ENCODE measurements at places on chromosomes 4 and X. TPM values are rescaled to one million over a fixed set of nuclear protein-coding genes. Genes with fewer than 3 reads are reported as not detected.
A peak's percentile ranks its signal among the peaks of the same experiment; 100 is the strongest.

PF4V1 gene
- polyA plus RNA-seq: not detected

FAM9C gene
- polyA plus RNA-seq: not detected

BEX5 gene
- 0.89 TPM for polyA plus RNA-seq

ALAS2 gene
- polyA plus RNA-seq: 4.3 TPM

GRCh38 chrX:120457766-120458180 is 11.3 kb downstream of the LAMP2 start:
- no peaks in the 10 kb centered on the region for H3K36me3 ChIP-seq
- H3K27me3 ChIP-seq: no peaks in the 10 kb centered on the region
- H3K27ac ChIP-seq: no peak overlapping the region
- DNase-seq: no peak
- no peaks in the 10 kb centered on the region for H3K4me1 ChIP-seq
- no peak overlapping the region for H3K4me3 ChIP-seq

DNA sequence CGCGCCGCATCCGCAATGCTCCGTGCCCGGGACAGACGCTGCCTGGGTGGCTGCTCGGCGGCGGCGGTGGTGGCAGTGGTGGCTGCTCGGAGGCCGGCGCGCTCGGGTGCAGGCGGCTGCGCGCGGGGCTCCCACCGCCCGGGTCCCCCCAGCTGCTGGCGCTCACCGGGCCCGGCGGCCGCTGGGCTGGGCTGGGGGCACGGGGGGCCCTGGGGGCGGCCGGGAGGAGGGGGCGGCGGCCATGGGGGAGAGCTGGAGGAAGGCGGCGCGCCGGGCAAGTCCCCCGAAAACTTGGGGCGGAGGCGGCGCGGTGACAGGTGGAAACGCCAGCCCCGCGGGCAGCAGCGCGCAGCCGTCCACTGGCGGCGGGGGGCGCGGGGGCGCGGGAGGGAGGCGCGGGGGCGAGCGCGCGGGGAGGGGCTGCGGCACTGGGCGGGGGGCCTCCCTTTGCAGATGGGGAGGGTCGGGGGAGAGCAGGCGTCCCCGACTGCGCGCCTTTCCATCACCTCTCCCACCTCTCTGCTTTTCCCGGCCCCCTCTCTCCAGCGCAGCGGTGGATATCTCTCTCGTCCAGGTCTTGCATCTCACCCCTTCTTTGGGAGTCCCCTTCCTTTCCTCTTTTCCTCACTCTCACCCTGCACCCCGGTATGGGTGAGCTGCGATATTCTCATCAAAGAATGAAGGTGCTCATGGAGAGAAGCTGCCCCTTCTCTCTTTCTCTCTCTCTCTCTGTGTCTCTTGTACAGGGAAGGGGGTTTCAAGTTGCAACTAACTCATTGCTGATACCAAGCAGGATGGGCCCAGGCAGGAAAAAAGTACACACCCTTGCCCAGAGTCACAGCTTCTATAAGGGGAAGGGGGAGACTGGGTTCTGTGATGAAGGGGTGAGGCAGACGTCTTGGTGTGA is 83.7 kb upstream of the DHRSX start:
- H3K27ac ChIP-seq: no peak overlapping the region
- H3K4me3 ChIP-seq: no peak overlapping the region
- H3K36me3 ChIP-seq: no peaks in the 10 kb centered on the region
- peaks cover 41% of the 10 kb centered on the region for H3K27me3 ChIP-seq
- no peak for DNase-seq
- H3K4me1 ChIP-seq: no peaks in the 10 kb centered on the region

DNA sequence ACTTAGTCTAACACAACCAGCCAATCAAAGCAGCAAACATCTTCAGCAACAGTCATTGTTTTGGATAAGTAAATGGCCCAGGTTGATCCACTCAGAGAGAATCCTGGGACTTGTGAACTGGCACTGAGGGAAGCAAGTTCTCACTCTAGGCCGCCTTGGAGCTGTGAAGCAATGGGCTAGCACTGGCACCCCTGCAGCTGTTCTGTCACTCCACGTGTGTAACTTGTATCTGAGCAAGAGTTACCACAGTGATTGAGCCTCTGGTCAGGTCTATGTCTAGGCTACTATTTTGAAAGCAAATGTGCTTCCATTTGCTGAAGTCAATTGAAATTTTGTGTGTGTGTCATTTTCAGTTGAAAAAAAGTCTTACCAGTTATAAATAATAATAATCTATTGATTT is 57.2 kb upstream of the HS3ST1 start:
- DNase-seq: no peak
- H3K4me3 ChIP-seq: no peak overlapping the region
- no peaks in the 10 kb centered on the region for H3K36me3 ChIP-seq
- H3K27ac ChIP-seq: no peak overlapping the region

DNA sequence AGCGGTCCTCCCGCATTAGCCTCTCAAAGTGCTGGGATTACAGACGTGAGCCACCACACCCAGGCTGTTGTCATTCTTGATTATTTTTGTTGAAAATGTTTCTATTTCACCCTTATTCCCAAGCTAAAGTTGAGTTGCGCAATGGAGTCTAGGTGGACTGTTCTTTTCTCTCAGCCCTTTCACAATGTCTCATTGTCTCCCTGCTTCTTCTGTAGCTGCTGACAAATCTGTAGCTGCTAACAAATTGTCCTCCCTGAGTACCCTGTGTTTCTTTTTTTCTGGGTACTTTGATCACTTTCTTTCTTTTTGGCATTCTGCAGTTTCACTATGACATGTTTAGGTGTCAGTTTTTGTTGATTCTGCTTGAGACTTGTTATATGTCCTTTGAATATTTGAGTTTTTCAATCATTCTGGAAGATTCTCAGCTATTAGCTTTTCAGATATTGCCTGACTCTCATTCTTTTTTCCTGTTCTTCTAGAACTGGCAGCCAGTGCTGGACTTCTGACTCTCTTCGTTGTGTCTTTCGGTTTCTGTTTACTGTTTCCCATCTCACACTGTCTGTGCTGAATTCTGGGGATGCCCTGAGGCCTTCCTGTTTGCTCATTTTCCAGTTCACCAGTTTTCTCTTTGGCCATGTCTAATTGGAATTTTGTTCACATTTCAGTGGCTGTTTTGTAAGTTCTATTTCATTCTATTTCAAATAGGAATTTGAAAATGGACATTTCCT is 6.6 kb downstream of the ABCD1 start:
- no peaks in the 10 kb centered on the region for H3K36me3 ChIP-seq
- peaks cover under 1% of the 10 kb centered on the region for H3K4me1 ChIP-seq
- no peaks in the 10 kb centered on the region for H3K27me3 ChIP-seq

DNA sequence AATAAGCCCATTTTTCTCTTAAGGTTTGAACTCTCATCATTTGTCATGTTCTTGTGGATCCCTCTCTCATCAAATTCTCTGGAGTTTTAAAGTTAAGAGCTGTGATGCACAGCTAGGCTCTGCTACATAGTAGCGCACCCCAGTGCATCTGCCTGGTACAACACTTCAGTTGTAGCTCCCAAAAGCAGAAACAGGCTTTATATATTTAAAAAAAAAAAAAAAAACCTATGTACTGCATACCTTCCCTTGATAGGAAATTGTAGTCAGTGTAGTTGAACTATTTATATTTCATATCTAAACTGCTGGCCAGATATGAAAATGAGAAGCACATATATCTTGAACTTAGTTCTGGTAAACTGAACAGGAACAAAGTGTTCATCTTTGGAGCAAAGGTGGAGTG is 131.4 kb downstream of the KLHL13 start:
- no peaks in the 10 kb centered on the region for H3K4me1 ChIP-seq
- H3K4me3 ChIP-seq: no peak overlapping the region
- DNase-seq: peak; percentile 22
- H3K27ac ChIP-seq: no peak overlapping the region

GRCh38 chr4:118012142-118012541 is 22.1 kb upstream of the NDST3 start:
- H3K4me3 ChIP-seq: no peak overlapping the region
- H3K4me1 ChIP-seq: no peaks in the 10 kb centered on the region
- H3K27me3 ChIP-seq: no peaks in the 10 kb centered on the region
- DNase-seq: no peak
- no peak overlapping the region for H3K27ac ChIP-seq

DNA sequence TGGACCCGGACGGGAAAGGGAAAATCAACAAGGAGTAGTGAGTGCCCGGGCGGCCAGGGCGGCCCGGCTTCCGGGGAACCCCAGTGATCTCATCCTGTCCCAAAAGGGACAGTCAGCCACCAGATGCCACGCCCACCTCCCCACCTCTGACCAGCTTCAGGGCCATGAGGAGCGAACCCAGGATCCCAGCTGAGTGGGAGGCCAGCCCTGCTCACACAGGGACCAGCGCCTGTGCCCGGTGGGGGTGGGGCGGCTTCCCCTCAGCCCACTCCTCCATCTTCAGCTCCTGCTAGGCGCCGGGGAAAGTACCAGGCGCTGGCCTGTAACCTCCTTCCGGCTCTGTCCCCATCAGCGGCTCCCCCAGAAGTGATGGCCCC is 6.2 kb downstream of the MYL5 start:
- DNase-seq: no peak
- H3K36me3 ChIP-seq: no peaks in the 10 kb centered on the region
- no peak overlapping the region for H3K27ac ChIP-seq
- peak overlapping the region; percentile 35 for H3K4me3 ChIP-seq

GRCh38 chr4:80806472-80806871 is 224.0 kb upstream of the BMP3 start:
- no peaks in the 10 kb centered on the region for H3K4me1 ChIP-seq
- H3K4me3 ChIP-seq: no peak overlapping the region
- H3K27me3 ChIP-seq: no peaks in the 10 kb centered on the region
- no peak for DNase-seq
- no peaks in the 10 kb centered on the region for H3K36me3 ChIP-seq

GRCh38 chrX:281166-281999 is at the start of gene PLCXD1:
Gene PLCXD1 (plus strand): TSS chrX:281381. CDS start chrX:284188, 2,807 bp downstream.
- H3K36me3 ChIP-seq: no peaks in the 10 kb centered on the region
- peaks cover 6% of the 10 kb centered on the region for H3K4me1 ChIP-seq
- H3K4me3 ChIP-seq: peak within 1 kb of the TSS; percentile 22
- no peak for DNase-seq
- H3K27me3 ChIP-seq: peaks cover 6% of the 10 kb centered on the region

All from small intestine (tissue), 16 donors.